Hypothalamus (tissue), 51 donors: ENCODE measurements at places on chromosomes 2 and 18.

DNA sequence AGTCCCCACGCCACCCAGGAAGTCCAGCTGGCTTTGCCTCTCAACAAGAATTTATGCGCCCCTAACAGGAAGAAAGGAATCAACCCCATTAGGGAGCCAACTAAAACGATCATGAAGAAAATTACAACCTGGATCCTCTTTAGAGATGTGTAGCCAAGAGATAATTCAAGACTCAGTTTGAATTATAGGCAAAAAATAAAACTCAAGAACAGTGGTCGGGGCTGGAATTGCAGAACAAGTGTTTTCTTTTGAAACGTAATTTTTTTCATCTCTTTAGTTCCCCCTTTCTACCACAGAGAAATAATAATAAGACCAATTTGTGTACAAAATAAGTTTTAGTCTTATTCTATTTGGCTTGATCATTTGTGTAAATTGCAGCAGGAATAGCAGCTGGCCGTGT lies 22.4 kb downstream of the PDCD1 start:
- no peak for DNase-seq

- DNase-seq = no peak
Measured at GRCh38 chr2:190836767-190837166, 43.9 kb upstream of the GLS start.

DNA sequence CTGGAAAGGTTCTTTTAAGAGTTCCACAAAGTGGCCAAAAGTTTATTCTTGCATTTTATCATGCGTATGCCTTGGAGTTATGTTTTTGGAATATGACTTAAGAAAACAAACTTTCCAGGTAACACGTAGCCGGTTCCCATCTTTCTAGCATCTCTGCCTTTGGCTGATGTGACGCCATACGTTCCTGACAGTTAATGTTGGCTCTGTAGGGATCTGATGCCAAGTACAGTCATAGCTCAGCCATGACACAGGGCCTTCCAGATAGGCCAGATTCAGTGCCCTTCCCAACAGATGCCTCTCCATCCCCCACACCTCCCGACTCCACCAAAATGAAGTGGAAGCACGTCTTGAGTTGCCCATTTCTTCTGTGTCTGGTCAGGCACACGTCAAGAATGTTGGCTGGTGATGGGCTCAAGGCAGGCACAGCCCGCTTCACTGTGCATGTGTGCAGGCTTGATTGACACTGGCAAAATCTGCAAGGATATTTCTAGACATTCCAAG lies 51.0 kb upstream of the THOC1 start:
- no peak for DNase-seq

- DNase-seq = no peak
Measured at GRCh38 chr18:73245345-73245744, 377.6 kb upstream of the NETO1 start.

GRCh38 chr18:69574401-69574800 lies 173.7 kb downstream of the DOK6 start:
- DNase-seq = no peak

DNA sequence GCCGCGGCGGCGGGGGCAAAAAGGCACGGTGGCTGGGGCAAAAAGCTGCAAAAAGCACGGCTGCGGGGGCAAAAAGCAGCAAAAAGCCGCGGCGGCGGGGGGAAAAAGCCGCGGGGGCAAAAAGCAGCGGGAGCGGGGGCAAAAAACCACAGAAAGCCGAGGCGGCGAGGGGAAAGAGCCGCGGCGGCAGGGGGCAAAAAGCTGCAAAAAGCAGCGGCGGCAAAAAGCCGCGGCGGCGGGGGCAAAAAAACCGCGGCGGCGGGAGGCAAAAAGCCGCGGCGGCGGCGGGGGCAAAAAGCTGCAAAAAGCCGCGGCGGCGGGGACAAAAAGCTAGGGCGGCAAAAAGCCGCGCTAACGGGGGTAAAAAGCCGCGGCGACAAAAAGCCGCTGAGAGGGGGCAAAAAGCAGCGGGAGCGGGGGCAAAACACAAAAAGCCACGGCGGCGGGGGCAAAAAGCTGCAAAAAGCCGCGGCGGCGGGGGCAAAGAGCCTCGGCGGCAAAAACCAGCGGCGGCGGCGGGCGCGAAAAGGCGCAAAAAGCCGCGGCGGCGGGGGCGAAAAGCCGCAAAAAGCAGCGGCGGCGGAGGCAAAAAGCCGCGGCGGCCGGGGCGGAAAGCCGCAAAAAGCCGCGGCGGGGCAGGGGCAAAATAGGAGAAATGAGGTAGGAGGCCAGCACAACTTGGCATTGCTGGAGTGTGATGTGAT lies 123.4 kb downstream of the ANKRD30BL start:
- DNase-seq = no peak

- no peak for DNase-seq
Measured at GRCh38 chr2:84194949-84195644, 264.0 kb downstream of the SUCLG1 start.

DNA sequence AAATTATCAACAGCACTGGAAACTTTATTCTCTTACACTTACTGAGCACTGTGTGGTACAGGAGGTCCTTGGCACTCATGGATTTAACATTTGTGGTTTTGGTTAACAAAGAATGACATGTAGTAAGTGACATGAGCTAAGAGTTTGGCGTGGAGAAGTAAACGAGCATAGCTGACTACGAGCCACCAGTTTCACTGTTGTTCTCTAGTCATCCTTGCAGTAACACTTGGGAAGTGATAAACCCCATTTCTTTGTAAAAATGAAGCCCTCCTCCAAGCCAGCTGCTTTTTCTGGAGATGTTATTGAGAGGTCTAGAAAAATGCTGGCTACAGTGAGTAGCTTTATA lies 32.7 kb downstream of the QPCT start:
- no peak for DNase-seq

- DNase-seq = no peak
Measured at GRCh38 chr2:120442923-120443571, 97.1 kb downstream of the INHBB start.

- no peak for DNase-seq
Measured at GRCh38 chr2:65790676-65790935, 358.2 kb upstream of the SPRED2 start.

DNA sequence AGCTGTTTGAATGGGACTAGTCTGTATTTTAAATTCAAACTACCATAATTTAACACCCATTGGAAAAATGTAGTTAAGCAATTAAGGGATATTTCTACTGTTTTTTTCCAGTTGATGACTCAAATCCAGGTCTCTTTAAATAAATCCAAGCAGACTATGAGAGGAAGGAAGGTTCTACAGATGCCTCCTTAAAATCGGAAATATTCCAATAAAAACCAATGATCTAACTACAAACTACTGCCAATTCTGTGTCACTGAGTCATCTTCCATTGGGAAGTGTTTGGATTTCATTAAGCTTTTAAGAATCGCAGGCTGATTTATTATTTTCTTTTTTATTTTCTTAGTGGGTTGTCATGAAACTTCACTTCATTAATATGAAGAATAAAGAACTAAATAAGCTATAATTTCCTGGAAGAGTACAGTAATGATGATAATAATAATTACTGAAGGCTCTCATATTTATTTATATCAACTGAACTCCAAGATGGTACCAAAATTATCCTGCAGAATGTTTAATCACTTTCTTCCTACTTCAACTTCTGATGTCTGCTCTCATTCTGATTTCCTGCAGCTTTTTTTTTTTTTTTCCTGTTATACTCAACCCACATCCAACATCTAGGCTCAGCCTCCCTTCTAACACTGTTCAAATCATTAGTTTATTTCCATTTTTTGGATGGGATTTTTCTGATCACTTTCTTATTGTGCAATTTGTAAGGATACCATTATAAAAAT lies 166.3 kb upstream of the FN1 start:
- DNase-seq = no peak

DNA sequence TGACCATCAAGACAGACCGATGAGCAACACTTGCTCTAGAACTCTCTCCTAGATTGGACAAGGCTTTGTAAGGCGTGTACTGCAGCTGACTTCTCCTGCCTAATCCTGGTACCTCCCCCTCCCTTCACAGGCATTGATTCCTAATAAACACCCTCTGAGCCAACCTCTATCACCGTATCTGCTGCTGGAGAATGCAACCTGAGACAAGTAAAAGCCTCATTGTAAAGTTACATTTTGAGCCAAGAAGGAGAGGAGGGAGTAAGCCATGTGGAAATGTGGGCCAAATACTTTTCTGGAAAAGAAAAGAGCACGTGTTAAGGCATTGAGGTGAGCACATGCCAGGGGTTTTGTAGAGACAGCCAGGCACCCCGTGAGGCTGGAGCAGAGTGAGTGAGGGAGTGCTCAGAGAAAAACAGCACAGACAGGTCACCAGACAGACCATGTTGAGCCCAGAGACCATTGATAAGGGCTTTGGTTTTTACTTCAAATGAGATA lies 2.6 kb upstream of the WDFY1 start:
- DNase-seq = no peak

DNA sequence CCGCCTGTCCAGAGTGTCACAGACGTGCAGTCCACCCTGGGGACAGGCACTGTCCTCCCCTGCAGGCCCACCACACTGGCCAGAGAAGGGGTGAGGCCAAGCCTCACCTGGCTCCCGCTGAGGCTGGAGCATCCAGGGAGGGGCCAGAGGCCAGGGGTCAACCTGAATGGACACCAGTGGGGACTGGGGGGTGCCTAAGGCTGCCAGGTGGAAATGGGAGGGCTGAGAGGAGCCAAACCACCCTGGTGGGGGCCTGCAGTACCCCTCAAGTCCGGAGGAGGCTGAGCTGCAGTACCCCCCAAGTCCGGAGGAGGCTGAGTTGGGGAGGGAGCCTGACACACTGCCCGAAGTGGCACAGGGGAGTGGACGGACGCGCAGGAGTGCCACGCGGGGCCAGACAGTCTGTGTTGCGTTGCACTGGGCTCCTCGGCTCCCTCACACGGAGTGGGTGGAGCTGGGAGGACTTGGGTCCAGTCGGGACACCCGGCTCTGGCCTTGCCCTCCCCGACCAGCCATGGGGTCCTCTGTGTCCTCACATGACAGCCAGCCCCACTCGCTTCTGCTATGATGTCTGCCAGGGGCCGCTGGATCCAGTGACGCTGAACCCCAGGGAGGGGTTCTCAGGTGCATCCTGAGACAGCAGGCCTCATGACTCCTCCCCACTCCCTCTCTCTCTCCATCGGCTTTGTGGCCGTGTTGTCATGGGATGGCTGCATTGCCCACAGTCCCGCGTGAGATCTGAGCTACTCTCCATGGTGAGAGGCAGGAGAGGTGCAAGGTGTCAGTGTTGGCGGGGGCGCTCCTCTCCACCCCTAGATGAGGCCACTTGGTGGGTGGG lies 22.3 kb upstream of the GPC1 start:
- no peak for DNase-seq

GRCh38 chr2:119174216-119174992 lies 15.9 kb upstream of the C1QL2 start:
- DNase-seq = no peak

- no peak for DNase-seq
Measured at GRCh38 chr2:24930768-24931167, 10.7 kb upstream of the ADCY3 start.

DNA sequence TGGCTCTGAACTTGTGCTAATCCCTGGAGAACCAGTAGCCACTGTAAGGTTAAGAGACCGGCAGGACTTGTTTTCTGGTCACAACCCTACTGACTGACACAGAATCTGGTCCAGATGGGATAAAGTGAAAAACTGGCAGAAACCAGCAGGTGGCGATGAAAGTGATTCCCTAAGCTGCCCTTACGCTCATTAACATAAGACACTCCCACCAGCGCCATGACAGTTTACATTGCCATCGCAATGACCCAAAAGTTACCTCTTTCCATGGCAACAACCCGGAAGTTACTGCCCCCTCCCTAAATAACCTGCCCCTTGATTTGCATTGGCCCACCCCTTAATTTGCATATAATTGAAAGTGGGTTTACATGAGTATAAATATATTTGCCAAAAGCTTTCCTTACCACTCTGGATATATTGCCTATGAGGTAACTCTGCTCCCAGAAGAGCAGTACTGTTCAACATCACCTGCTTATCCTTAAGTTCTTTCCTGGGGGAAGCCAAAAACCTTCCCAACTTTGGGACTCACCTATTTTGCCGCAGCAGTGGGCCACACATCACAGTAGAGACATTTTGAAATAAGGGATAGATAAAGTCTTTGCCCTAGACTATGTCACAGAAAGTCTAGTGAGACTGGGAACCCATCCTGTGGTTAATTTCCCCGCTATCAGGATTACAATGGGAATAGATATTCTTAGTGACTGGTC lies 35.8 kb upstream of the AFF3 start:
- DNase-seq = no peak

DNA sequence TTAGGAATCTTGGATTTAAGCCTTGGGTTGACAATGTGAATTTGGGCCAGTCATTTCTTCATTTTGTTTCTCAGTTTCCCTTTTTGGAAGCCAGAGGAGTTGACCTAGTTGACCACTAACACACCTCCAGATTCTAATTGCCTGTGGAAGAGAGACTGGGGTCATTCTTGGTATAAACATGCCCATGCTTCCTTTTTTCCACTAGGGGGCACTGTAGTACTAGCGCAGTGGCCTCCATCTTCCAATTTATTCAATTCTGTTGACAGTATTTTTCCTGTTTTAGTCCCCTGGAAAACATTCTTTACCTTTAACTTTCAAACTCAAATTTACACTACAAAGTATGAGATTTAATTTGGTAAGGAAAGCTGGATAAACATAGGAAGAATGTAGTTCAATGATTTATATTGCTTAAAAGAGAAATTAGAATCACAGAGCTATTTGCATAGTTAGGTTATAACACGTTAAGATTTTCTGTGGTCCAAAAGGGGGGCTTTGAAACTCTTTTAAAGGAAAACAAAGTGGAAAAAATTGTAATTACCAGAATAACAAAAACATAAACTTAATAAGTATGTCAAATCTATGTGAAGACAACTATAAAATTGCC lies 57.5 kb upstream of the AGPS start:
- peak; percentile 5 for DNase-seq

DNA sequence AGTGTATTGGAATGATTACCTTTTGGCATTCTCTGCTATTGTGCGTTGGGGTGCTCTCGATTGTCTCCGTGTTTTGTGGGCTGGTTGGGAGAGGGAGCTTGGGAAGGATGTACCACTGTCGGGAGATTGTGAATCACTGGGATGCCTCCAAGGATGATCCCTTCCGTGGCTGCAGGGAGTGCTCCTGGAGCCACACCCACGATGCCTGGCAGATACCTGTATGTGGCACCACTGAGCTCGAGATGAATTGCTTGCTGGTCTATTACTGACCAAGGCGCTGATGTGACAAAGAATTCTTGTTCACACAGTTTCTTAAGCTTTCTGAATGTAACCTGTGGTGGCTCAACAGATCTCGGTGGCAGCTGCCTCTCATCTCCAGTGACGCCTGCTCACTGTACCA lies 159.7 kb upstream of the LHCGR start:
- DNase-seq = no peak

GRCh38 chr18:8858888-8859511 lies 153.6 kb downstream of the MTCL1 start:
- no peak for DNase-seq
